Right lobe of liver (tissue), 6 donors: ENCODE measurements at places on chromosomes 2 and 18. TPM values are rescaled to one million over a fixed set of nuclear protein-coding genes. Genes with fewer than 3 reads are reported as not detected.

- no peak overlapping the region for H3K4me3 ChIP-seq
- H3K27ac ChIP-seq: no peak overlapping the region
- H3K27me3 ChIP-seq: no peaks in the 10 kb centered on the region
- H3K4me1 ChIP-seq: no peaks in the 10 kb centered on the region
- no peak for DNase-seq
Measured at GRCh38 chr2:156005999-156006712, 326.4 kb downstream of the NR4A2 start.

RGPD3 gene
- 0.12 TPM for total RNA-seq

GRCh38 chr18:74400813-74401212 lies 56.3 kb downstream of the DIPK1C start:
- H3K4me3 ChIP-seq: no peak overlapping the region
- H3K4me1 ChIP-seq: no peaks in the 10 kb centered on the region
- no peaks in the 10 kb centered on the region for H3K27me3 ChIP-seq
- no peaks in the 10 kb centered on the region for H3K36me3 ChIP-seq

CRACDL gene
- 0.12 TPM for total RNA-seq

- H3K4me1 ChIP-seq: no peaks in the 10 kb centered on the region
- H3K27ac ChIP-seq: no peak overlapping the region
Measured at GRCh38 chr2:18356676-18357075, 203.8 kb downstream of the RDH14 start.

MEP1B gene
- total RNA-seq: 0.70 TPM

GRCh38 chr2:76870011-76870410 lies 652.2 kb downstream of the LRRTM4 start:
- no peak overlapping the region for H3K27ac ChIP-seq
- H3K36me3 ChIP-seq: no peaks in the 10 kb centered on the region
- no peak for DNase-seq
- no peak overlapping the region for H3K4me3 ChIP-seq
- no peaks in the 10 kb centered on the region for H3K4me1 ChIP-seq

NR4A2 gene
- 1.8 TPM for total RNA-seq

DNA sequence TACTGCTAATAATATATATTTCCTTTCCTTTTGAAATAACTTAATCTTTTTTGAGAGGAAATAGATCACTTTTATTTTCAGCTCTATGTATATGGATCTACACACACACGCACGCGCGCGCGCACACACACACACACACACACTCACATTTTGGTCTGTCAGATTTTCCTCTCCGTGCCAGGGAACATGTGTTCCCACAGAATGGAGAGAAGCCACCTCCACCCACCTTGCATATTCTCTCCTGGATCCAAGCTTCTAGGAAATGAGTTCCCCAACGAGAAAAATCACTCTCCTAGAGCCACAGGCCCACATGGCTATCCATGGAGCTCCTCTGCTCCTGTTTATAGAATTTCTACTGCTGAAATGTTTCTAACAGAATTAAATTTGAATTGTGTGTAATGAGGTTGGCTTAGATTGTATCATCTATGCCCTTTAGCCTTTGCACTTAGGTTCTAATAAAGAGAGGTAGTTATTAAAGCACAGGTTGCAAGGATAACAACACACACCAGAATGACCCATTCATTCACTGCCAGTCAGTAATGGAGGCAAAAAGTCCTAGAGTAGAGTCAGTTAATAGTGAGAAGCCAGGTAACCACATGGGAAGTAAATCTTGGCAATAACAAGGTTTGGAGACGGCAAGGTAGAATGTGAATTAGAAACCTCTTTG lies 19.7 kb downstream of the IFIH1 start:
- H3K27ac ChIP-seq: no peak overlapping the region
- no peaks in the 10 kb centered on the region for H3K36me3 ChIP-seq
- H3K4me3 ChIP-seq: no peak overlapping the region
- H3K4me1 ChIP-seq: no peaks in the 10 kb centered on the region
- no peak for DNase-seq
